ENCODE measurements at places on chromosomes 16 and 17.

DNA sequence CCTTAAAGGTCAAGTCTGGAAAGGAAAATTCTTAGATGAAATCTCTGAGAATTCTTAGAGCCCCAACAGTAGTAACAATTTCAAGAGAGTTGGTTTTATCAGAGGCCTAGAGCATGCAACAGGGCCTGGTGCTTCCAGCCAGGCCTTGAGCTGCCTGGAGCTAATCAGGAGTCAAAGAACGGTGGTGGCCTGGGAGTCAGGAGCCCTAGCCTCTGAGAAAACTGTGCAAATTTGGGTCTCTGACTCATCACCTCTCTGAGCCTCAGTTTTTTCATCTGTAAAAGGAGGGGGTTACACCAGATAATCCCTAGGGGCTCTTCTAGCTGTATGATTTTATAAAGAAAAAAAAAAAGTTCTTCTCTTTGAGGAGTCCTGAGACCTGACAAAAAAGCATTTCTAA, 227.3 kb upstream of the RPL38 start:
- DNase-seq, result no peak

GRCh38 chr16:49781401-49781800, 74.5 kb downstream of the ZNF423 start:
- DNase-seq, result no peak

DNA sequence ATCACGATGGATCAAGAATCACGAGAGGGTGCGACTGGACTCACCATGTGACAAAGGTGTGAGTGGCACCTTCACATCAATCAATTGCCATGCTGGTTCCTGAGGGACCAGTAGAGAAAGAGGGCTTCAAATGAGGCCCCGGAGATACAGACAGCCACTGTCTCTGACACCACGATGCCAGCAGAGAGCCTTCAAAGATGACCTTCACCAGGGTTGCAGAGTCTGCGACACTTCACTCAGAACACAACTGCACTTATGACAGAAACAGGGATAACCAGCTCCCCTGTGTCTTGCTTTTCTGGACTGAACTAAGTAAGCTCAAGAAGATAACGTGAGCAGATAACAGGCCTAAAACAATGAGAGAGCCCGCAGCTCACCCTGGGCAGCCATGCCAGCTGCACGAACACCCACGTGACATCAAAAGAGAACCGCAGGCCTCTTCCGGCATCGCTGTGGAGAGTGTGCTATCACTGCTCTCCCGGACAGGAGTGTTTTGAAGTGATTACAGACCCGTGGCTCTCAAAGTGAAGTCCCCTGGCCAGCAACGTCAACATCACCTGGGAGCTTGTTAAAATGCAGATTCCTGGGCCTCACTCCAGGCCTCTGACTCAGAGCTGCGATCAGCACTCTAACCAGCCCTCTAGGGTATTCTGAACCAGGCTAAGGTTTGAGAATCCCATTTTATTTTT, 36.4 kb downstream of the KLHDC4 start:
- DNase-seq, result no peak

DNA sequence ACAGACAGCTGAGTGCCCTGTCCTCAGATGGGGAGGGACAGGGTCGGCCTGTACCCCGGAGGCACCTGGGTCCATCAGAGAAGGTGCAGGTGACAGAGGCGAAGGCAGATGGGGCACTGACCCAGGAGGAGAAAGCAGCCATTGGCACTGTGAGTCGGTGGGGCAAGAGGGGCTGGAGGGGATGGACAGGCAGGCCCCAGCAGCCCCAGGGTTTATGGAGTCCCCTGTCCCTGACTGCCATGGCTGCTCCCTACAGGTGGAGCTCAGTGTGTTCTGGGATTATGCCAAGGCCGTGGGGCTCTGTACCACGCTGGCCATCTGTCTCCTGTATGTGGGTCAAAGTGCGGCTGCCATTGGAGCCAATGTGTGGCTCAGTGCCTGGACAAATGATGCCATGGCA, 32.1 kb downstream of the ANKRD40 start:
- no peak for DNase-seq

- no peak for DNase-seq
Observed at GRCh38 chr16:50666658-50667496, 14.2 kb downstream of the SNX20 start.

DNA sequence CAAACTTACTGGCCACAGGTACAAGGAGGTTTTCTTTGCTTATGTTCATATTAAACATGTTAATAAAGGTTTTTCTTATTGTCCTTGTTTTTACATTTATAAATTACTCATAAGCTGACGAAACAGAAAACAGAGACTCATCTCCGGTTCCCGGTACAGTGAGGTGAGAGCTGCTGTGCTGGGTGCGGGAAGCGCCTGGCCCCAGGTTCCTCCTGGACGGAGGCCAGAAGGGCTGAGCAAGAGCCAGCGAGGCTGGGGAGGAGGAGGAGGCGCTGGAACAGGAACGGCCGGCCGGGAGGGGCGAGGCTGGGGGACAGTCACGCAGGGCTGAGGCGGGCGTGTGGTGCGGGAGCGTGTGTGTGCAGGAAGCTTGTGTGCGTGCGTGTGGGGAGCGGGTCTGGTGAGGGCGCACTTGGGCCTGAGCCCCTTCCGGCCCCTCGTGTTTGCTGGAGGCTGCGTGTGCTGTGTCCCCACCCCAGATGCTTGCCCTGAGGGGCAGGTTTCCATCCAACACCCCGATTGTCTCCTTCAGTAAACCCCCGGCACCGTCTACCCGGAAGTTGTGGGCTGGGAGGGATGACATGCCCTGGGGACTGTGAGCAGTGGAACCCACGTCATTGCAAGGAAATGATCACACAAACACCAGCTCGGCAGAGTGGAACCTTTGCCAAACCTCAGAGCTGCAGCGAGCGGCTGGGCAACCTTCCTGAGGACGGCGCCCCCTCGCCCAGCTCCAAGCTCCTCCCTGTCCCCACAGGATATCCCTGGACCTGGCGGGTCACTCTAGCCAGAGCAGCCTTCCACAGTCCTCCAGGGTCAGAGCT, 19.5 kb downstream of the CD7 start:
- DNase-seq, result peak; percentile 83

DNA sequence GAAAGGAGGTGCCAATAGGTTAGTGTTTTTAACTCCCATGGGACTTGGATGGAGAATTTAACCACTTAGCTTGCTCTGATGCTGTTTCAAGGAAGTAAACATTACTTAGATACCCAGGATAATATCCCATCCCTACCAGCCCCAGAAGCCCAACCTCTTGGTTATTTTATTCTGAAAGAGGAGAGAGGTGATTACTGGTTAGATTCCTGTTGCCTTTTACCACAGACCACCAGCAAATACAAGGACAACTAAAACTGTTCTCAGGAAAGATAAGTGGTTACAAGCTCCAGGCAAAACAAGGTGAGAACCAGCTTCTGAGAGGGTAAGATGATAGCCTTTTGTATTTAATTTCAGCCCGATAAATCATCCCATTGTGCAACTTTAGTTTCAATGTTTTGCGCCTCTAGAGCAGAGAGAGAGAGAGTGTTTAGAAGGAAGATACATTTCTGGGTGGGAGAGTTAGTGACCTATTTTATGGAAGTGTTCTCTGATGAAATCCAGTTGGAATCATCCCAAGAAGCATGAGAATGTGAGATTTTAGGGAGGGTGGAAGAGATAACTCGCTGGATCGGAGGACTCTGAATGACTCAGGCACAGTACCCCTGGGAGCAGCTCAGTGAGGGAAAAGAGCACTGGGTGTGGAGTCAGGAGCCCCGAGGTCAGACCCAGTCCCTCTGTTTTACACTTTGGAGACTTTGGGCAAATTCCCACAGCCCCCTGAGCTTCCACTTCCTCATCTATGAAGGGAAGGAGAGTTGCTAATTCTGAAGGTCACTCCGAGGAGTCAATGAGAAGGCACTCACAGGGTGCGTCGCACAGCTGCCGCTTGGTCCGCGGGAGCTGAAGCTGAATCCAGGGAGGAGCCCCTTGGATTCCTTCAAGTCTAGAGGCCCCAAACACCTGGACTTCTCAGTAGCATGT, 12.1 kb downstream of the GLP2R start:
- DNase-seq, result peak; percentile 20

DNA sequence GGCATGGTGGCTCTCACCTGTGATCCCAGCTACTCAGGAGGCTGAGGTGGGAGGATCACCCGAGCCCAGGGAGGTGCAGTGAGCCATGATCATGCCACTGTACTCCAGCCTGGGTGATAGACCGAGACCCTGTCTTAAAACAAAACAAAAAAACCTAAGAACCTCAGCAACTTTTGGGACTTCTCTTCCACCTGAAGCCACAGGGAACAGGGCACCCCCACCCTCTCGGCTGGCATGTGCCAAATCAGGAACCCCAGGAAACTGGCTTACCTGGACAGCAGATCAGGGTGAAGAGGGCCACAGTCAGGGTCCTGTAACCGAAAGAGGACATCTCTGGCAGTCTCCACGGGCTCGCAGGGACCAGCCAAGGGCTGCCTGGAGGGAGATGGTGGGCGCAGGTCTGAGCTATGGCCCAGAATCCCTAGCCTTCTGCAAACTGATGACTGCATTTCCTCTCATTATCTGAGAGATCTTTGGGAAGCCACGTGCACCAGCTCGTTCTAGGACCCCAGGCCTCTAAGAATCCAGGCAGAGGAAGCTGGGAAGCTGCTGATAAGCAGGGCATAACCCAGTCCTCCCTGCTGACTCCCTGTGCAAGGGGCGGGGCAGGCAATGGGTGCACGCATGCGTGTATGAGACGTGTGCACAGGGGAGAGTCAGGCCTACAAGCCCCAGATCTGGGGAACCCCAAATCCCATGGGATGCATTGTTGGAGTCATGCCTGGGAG, 8.4 kb downstream of the PRR29 start:
- no peak for DNase-seq

GRCh38 chr16:87789437-87790291, 23.9 kb upstream of the KLHDC4 start:
- peak; percentile 76 for DNase-seq

- DNase-seq, result no peak
Observed at GRCh38 chr17:18181358-18181757, 2.3 kb upstream of the ALKBH5 start.

DNA sequence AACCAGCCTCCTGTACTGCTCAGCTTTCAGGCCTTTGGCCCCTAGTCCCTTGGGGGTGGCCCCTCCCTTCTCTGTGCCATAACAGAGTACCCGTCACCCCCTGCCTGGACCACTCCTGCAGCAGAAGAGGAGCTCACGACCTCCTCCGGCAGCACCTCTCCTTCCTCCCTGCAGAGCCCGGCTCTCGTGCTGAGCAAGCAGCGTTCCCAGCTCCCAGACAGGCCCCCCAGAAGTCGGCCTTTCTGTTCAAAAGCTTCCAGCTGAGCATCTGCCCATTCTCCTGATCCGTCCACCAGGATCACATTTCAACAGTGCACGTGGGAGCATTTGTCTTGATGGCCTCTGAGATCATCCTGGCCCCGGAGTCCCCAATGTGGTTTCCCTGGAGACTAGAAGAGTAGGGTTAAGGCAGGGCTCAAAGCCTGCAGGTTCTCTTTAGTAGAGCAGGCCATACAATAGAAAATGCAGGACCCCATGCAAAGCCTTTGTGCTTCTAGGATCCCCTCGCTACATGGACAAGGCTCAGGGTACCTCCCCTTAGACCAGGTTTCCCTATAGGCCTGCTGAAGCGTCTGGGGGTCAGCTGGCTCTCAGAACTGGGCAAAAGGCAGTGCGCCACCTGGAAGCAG, 35.6 kb downstream of the NLRC3 start:
- no peak for DNase-seq

- DNase-seq, result no peak
Observed at GRCh38 chr17:66551839-66552238, 249.4 kb downstream of the PRKCA start.

- DNase-seq, result no peak
Observed at GRCh38 chr16:57045694-57046381, 46.5 kb upstream of the CPNE2 start.

DNA sequence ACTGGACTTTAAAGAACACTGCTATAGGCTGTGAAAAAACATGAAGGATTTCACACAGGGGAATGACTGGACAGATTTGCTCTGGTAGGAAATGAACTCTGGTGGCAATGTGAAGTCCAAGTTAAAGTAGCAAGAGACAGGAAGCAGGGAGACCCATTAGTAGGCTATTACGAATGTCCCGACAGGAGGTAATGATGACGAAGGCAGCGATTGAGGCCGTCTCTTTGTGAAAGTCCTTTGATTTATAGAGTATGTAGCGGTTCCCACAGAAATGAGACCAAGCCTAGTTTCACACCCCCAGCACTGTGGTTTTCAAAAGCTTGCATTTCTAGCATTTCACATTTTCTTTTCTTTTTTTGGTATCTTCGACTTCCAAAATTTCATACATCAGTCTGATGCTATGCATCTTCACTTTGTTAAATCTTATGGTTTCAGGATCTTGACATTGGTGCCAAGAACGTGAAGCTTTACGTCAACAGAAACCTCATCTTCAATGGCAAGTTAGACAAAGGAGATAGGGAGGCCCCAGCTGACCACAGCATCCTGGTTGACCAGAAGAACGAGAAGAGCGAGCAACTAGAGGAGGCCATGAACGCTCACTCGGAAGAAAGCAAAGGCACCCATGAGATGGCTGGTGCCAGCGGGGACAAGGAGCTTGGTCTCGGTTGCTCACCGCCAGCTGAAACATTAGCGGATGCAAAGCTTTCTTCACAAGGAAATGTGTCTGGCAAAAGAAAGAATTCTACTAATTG, 189.8 kb downstream of the KATNIP start:
- DNase-seq, result no peak

DNA sequence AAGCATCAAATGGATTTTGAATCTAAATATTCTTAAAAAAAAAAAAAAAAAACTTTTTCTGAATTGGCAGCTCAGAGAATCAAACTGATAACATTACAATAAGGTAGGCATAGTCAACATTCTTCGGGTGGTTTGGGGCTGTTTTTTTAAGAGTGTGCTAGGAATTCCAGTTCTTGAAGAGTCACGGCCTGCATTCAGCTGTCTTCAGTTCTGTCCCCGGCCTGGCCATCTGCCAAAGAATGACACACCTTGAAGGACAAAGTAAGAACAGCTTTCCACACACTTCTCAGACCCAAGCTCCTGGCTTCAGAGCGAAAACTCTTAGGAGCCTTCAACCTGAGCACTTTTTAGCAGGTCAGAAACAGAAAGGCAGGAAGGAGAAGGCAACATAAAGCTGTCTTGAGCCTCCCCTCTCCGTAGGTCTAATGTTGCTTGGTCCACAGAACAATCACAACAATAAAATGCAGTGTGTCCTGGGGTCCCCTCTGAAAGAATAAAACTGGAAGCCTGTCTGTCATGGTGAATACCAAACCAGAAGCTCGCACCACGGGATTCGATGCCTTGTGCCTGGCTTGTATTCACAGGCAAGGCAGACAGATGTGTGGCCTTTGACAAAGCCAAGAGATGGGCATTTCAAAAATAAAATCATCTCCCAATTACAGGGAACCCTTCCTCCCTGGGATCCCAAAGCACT, 524.4 kb upstream of the ZFHX3 start:
- DNase-seq, result no peak

- no peak for DNase-seq
Observed at GRCh38 chr17:82320956-82321927, 3.8 kb upstream of the CD7 start.
